Stimulated activated CD4-positive, alpha-beta T cell treated with anti-CD3 and anti-CD28 coated beads, Interleukin-15, amount 100 ng/mL, for 1 hour (primary cell): ENCODE measurements at places on chromosomes 2 and 18.

DNA sequence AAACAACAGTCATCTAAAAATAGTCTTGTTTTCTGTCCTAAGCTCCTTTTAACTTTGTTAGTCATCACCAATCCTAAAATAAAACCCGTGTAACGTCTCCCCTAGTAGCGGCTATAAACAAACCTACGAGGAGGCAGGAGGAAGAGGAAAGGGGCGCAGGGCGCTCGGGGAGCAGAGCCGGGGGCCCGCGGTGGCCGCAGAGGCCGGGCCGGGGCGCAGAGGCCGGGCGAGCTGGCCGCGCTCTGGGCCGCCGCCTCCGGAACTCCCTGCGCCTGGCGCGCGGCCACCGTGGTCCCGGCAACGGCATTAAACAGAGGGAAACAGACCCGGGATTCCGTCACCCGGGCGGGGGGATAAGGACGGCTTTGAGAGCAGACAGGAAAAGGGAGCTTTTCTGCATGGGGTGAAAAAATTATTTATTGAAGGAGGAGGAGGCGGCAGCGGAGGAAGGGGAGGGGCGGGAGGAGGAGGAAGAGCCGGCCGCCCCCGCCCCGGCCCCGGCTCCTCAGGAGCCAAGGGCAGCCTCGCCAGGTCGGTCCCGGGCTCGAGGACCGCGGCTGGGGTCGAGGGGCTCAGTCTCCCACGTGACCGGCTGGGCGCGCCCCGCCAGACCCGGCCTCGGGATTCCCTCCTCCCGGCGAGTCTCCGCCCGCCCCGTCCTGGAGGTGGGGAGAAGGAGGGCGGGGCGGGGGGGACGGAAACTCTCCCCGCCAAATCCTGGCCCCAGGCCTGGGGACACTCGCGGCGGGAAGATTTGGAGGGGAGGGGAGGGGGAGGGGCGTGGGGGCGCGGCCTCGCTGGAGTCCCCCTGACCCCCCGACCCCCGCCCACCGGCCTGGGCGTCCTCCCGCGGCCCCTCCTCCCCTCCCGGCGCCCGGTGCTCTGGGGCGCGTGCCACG lies 1.8 kb upstream of the NFATC1 start:
- DNase-seq, result no peak

DNA sequence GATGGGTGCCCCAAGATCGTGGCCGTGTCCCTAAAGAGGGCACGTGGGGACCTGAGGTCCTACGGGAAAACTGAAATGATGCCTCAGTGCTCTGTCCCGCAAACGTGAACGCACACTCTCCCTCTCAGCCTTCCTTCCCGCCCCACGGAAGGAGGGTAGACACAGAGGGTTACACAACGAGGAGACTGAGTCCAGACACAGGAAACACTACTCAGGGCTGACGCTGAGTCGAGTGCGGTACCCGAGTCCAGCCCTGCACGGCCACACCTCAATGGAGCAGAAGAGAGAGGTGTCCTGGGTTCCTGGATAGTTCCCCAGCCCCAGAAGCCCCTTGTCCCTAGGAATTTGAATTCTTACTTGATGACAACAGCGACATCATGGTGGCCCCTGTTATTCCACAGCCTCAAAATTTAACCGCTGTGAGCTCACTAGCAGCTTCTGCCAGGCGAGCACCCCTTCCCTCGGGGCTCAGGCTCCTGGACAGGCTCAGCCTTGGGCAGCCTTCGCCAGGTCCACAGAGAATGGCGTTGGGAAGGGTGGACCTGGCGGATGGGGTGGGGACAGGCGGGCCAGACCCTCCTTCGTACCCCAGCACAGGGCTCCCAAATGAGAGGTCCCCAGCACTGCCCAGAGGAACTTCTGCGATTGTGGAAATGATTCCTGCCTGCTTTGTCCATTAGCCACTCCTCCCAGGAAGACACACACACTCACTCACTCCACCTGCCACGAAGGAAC lies 980 bp upstream of the RNPEPL1 start:
- DNase-seq, result no peak

DNA sequence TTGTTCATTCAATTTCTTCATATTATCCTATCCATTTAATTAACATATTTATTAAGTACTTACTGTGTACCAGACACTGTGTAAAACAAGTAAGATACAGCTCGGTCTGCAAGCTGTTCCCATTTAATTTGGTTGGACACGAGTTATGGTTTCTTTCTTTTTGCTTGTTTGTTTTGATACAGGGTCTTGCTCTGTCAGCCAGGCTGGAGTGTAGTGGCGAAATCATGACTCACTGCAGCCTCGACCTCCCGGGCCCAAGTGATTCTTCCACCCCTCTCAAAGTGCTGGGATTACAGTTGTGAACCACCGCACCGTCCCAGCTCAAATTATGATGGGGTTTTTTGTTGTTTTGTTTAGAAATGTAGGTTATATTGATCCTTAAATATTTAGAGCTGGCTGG lies 9.0 kb downstream of the CYBRD1 start:
- no peak for DNase-seq

DNA sequence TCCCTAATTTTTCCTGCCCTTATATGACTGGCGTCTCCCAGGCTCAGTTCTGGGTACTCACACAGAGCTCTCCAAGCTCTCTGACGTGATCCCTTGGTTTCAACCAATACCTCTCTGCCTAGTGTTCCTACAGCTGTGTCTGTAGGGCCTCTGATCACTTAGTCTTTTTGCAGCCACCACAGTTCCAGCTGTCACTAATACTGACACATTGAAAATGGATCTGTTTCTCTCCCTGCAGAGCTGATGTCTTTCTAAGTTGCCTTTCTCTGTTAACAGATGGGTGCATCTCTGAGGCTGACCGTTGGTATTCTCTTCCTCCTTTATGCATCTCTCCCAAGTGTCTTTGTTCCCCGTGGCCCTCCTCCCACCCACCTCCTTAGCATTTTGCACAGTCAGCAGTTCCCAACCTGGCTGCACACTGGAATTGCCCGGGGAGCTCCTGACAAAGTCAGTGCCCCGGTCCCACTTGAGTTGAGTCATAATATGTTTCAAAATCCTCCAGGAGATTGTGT lies 62.5 kb downstream of the CERS6 start:
- no peak for DNase-seq

DNA sequence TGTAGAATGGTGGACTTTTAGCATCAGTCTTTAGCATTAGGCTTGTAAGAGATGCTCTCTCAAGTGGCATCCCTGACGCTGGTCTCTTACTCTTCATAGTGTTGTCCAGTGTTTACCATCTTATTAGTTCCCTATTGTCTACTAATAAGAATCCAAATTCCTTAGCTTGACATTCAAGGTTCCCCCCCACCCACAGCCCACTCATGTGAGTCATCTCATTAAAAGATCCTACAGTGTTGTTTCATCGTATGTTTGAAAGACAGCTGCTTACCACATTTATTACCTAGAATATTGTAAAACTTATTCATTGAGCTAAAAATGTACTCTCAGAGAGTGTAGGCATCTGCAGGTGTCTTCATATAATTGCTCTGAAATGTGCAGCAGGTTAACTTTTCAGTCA lies 28.5 kb downstream of the EIF5B start:
- no peak for DNase-seq

DNA sequence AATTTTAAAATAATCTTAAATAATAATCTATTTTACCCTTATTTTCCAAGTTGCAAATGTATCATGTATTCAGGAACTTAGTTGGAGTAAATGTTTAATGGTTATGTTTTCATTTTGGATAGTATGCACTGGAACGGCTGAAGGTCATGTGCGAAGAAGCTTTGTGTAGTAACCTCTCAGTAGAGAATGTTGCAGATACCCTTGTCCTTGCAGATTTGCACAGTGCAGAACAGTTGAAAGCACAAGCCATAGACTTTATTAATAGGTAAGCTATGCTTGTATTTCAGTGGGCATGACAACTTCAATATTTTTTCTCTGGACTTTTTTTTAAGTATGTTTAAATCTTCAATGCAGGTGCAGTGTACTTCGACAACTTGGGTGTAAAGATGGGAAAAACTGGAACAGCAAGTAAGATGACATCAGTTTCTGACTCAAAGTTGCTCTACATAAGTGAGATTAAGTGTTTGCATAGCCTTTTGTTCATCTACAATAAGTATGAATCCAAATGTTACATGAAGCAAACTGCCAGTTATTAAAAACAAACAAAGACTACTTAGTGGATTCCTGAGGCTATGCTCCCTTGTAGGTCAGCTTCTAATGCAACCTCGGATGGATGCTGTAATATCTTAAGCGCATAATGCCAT lies 63.1 kb downstream of the SPOPL start:
- DNase-seq, result no peak

DNA sequence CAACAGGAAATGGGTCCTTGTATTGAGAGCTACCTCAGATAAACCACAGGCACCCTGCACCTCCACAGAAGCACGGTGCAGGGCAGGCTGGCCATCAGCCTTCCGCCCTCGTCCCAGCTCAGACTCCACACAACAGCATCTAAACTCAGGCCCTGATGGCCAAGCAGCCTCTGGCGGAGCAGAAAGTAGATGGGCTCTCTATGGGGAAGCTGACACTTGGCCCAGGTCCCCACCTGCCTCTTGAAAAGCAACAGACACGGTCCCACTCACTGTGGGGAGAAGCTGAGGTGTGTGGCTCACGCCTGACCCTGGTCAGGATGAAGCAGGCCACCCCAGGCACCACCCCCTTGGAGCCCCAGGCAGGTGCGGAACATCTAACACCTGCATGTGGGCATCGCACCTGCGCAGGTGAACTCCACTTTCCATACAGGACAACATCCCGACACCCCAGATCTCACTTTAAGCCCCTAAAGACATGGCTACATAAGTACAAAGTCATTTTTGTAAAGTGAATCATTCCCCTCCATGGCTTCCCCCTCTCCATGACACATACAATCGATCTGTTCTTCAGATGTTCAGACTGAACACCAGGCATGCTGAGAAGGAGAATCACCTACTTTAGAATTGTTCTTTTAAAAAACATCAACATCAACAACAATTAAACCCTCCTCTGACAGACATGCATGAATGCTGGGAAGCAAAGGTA lies 208.4 kb downstream of the ZBTB7C start:
- no peak for DNase-seq

- DNase-seq, result no peak
Measured at GRCh38 chr18:11368020-11368419, 218.7 kb upstream of the PIEZO2 start.

- no peak for DNase-seq
Measured at GRCh38 chr2:212832211-212833195, 293.9 kb upstream of the ERBB4 start.

DNA sequence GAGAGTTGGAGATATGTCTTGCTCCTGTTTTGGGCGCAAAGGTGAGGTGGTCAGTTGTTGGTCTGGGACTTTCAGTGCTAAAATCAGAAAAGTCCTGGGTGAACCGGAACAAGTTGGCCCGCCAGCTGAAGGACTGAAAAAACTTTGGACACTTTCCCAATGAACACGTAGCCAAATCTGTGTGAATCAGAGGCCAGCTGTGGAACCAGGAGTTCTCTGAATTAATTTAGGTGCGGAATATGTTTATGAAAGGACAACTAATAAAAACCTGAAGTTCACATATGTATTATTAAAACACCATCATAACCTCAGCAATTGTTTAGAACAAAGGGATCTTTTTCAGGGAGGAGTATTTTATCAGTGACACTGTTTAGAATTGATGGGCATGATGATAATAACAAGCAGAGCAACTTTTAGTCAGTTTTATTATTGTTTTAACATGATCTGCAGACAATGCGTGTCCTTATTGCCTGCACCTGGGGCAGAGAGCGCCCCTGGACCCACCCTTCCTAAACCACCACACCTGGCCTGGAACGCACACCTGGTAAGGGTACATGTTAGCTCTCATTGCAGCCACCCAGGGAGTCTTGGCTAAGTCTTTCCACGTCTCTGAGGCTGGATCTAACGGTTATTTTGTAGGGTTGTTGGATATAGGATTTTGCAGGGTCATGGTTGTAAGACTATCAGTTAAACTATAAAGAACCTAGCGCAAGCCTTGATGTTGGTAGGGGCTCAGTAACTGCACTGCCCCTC lies 9.9 kb upstream of the ODC1 start:
- no peak for DNase-seq

GRCh38 chr2:179272406-179273192 lies 8.0 kb upstream of the SESTD1 start:
- no peak for DNase-seq

- no peak for DNase-seq
Measured at GRCh38 chr2:237943395-237944094, 23.3 kb upstream of the UBE2F start.

- DNase-seq, result no peak
Measured at GRCh38 chr2:98438190-98439133, 6.2 kb upstream of the INPP4A start.

DNA sequence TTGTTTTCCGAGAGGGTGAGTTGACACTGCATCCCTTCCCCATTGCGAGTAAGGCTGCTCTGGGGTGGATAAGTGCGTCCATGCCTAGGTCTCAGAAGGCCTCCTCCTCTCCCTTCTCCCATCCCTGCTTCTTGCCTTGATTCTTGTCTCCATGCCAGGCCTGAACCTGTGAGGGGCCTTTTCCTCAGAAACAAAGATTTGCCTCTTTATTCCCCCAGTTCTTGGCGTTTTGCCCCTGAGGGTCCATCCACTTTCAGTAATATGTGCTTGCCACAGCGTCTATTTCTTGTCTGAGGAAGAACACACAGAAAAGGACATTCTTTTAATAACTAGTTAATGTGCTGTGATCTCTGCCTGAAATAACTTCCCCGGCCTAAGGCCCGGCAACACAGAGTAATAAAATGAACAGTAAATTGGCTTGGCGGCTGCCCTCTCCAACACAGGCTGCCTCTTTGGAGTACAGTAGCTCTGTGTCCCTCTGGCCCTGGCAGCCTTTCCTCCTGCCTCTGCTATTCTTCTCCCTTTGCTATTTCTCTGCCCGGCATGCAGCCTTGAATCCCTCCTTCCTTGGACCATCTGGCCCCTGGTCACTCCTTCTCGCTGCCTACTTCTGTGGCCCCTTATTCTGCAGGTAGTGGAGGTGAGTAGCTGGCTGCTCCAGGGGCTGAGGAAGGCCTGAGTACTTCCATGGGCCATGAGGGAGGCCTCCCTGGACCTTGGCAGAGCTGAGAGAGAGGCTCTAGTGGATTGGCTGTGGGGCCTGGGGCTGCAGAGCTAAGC lies 4.4 kb downstream of the EHD3 start:
- DNase-seq, result no peak

DNA sequence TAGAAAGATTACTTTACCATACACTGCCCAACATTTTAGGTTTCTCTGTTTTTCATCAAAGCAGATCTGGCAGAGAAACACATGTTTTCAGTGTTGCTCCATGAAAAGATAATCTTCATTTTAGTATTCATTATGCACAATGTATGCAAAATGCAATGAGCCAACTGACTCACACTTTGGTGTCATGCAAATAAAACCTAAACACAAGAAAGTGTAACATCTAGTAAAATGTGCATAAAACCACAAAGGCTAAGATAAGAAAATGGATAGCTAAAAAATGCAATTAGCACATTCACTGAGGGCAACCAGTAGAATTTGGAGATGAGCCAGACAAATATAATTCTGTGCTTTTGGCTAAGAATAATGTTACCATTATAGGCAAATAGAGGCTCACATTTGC lies 203.5 kb upstream of the UBE2E3 start:
- DNase-seq, result no peak
